ENCODE measurements at places on chromosomes 1 and 21. TPM values are rescaled to one million over a fixed set of nuclear protein-coding genes. Genes with fewer than 3 reads are reported as not detected.

The IGSF3 gene
- total RNA-seq: 32.4 TPM

The MAP3K21 gene
- total RNA-seq: 24.0 TPM

The UBQLN4 gene
- 36.3 TPM for total RNA-seq

The AQP10 gene
- not detected for total RNA-seq

The OR2AK2 gene
- total RNA-seq: not detected

The ACOT11 gene
- 4.4 TPM for total RNA-seq
